ENCODE measurements at places on chromosomes 16 and 17.

GRCh38 chr17:48576479-48577309 lies 1.5 kb downstream of the HOXB4 start:
- peak; percentile 31 for DNase-seq

GRCh38 chr16:86345516-86345915 lies 164.8 kb upstream of the FOXF1 start:
- DNase-seq: no peak

DNA sequence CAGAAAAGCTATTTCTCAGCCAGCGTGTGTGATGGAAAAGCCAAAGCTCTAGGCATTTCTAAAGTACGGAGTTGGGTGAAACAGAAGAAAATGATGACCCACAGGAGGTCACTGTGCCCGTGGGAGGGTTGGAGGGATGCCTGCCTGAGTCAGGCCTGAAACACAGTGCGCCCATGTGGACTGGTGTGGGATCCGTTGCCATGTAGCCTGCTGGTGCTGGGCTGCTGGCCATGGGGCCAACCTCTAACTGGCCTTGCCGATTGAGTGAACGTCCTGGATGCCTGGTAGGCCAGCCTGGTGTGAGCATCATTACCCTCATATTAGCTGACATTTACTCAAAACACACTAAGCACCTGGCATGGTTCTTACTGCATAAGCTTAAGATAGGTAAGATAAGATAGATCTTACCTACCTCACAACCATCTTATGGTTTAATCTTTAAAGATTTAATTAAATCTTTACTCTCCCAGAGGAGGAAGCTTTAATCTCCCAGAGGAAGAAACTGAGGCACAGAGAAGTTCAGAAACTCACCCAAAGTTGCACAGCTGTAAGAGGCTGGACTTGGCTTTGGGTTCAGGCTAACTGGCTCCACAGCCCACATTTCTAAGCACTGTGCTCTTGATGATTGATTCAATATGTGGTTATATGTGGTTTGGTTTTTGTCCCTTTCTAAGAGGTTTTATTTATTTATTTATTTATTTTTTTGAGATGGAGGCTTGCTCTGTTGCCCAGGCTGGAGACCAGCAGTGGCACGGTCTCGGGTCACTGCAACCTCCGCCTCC lies 15.7 kb downstream of the MGAT5B start:
- DNase-seq: no peak

DNA sequence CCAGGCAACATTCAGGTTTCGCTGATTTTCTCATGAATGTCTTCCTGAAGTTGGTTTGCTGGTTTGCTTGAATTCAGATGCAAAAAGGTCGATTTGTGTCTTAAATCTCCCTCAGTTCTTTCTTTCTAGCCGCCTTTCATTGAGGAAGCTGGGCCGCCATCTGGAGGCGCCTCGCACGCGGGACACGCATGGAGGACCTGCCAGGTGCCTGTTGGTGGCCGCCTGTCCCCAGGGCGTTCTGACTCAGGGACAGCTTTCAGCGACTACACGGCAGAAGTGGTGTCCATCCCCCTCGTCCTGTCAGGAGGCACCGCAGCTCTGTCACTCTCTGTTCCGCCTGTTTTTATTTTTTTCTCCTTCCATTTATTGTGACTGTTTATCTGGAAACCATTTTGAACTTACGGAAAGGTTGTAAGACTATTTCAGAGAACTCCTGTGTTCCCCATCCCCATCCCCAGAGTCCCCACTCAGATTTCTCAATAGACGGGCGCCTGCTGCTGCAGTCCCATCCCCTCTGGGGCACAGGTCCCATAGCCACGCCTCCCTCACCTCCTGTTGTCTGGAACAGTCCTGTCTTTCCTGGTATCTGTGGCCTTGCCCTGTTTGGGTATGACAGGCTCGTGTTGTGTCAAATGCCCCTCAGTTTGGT lies 33.2 kb downstream of the COX4I1 start:
- no peak for DNase-seq

- no peak for DNase-seq
Observed at GRCh38 chr17:46001390-46002310, 2.6 kb downstream of the STH start.

DNA sequence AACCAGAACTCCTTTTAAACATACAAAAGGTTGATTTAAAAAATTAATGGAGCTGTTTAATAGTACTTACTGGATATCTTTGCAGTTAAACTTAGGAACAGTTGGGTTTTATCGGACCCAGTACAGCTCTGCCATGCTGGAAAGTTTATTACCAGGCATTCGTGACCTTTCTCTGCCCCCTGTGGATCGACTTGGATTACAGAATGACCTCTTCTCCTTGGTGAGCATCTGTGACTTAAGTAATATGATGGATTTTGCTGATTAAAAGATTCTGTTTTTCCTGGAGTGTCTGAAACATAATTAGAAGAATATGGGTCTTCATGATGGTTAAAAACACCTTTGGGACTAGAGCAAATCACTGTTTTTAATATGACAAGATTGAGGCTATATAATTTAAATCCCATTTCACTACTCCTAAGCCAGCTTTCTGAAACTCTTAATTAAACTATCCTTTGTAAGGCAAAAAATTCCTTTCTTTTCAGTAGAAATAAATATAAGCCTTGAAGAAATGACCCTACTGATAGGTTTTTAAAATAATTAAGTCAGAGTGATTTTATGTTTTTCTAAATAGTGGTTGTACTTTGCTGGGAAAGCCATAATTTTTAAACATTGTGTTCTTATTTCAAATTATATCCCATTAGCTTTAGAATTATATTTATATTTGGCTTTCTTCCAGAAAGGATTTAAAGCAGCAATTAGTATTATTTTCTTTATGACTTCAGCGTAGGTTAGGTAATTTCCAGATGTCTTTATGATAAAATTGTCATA lies 45.7 kb upstream of the KPNB1 start:
- no peak for DNase-seq

GRCh38 chr16:87784812-87785211 lies 19.0 kb upstream of the KLHDC4 start:
- peak; percentile 75 for DNase-seq

- DNase-seq: no peak
Observed at GRCh38 chr16:50335196-50335958, 33.4 kb downstream of the BRD7 start.

DNA sequence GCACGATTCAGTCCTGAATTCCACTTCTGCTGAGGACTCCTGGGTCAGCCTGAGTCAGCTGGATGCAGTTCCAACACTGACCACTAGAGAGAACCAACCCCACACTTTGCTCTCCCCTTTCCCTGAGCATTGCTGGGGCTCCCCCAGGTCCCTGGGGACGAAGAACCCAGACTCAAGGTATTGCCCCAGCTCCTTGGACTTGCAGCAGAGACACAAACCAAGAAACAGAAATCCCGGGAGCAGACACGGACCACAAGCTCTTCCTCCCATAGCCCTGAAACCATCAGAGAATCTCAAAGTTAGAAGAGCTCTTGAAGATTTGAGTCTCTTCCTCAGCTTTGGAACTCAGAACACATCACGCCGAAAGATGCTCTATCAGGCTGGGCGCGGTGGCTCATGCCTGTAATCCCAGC lies 678 bp upstream of the GH1 start:
- peak; percentile 69 for DNase-seq

GRCh38 chr16:87615621-87616041 lies 13.3 kb downstream of the JPH3 start:
- no peak for DNase-seq

- DNase-seq: no peak
Observed at GRCh38 chr17:29140631-29141513, 39.3 kb downstream of the MYO18A start.

GRCh38 chr16:57366544-57367040 lies 5.7 kb upstream of the CX3CL1 start:
- no peak for DNase-seq

DNA sequence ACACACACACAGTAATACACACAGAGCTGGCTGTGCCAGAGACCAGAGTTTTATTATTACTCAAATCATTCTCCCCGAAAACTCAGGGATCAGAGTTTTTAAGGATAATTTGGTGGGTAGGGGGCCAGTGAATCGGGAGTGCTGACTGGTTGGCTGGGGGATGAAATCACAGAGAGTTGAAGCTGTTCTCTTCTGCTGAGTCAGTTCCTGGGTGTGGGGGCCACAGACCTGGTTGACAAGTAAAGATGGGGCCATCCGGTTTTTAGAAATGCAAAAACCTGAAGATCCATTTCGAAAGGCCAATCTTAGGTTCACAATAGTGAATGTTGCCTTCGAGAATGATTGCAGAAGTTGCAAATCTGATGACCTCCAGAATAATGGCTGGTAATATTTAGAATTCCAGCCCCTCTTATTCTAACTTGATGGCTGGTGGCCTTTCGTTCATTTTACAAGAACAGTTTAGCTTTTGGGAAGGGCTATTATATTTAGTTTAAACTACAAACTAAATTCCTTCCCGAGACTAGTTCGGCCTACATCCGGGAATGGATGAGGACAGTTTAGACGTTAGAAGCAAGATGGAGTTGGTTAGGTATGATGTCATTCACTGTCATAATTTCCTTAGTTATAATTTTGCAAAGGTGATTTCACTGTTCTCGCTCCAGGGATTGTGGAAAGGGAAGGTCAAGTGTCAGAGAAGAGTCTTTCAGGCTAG lies 123.2 kb downstream of the KCNJ18 start:
- no peak for DNase-seq

- no peak for DNase-seq
Observed at GRCh38 chr16:59849716-59850115, 1115.6 kb upstream of the GOT2 start.

DNA sequence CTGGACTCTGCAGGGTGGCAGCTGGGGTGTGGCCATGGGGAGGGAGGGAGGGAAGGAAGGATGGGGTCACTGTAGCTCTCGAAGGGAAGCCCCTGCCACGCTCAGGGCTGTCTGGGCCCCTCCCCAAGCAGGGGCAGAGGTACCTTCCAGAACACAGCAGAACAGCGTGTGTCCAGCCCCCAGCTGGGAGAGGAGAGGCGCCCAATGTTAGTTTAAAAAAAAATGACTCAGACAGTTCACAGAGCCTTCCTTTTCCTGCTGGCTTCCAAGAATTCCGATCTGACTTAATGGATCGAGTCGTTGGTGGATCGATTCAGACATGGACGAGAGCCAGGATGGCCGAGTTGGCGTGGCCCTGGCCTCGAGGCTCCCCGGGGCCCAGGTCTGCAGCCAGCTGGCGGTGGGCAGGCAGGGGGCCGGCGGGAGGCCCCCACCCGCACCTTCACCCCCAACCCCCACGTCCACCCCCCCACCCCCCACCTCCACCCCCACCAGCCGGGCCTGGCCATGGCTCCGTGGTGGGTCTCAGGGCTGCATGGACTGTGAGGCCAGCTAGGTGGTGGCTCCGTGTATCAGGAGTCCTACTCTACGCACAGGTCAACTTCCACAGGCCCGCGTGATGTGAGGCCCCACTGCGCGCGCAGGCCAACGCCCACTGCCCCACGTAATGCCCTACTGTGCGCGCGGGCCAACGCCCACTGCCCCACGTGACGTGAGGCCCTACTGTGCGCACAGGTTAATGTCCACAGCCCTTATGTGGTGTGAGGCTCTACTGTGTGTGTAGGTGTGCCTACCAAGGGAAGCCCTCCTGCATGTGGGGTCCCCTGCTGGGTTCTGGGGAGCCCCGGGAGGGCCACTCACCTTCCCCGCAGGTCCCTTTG lies 21.8 kb downstream of the CACNA1H start:
- peak; percentile 23 for DNase-seq

DNA sequence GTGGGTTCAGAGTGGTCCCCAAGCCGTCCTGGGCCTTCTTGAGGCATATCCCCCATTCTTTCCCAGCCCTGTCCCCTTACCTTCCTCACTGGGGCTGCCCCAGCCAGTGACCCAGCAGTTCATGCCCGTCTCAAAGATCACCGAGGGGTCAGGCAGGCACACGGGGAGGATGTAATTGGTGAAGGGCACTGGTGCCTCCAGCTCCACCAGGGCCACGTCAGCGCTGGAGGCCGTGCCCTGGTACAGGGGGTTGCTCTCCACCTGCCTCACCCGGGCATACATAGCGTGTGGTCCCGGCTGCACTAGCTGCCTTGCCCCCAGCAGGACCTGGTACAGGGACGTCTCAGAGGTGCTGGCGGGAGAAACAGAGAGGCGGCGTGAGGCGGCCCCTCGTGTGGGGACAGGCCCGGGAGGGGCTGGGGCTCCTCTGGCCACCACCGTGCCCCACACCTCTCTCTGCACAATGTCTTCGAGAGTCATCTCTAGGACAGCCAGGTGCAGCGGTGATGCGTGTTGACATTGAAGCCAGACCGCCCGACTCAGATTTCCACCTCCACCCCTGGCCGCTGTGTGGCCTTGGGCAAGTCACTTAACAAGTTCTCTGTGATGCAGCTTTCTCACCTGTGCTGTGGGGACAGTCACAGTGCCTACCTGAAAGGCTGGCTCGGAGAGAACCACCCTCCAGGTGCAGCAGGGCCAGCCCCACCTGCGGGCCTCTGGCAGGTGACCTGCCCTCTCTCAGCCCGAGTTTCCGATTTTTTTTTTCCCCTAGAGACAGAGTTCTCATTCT lies 5.8 kb downstream of the PRSS27 start:
- no peak for DNase-seq

DNA sequence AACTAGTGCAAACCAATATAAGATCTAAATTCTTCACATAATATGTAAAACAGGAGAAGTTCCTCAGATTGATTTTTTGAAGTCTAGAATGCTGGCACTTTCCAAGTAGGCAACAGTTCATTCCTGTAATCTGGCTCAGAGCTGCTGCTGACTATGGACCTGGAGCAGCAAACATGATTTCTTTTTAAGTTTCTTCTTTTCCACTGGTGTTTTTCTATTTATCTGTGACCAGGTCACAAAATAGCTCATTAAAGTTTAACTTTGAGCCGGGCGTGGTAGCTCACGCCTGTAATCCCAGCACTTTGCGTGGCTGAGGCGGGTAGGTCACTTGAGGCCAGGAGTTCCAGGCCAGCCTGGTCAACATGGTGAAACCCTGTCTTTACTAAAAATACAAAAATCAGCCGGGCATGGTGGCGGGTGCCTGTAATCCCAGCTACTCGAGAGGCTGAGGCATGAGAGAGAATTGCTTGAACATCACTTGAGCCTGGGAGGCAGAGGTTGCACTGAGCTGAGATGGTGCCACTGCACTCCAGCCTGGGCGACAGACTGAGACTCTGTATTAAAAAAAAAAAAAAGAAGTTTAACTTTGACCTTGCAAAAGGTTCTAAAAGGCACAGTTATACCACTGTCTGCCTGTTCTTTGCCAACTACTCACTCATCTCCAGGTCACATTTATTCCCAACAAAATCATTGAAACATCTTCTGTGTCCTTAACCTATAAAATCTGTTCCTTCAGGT lies 29.4 kb upstream of the SLC13A2 start:
- DNase-seq: no peak

- DNase-seq: no peak
Observed at GRCh38 chr16:4942481-4942880, 5.5 kb upstream of the PPL start.

- peak; percentile 72 for DNase-seq
Observed at GRCh38 chr16:86379505-86379846, 130.9 kb upstream of the FOXF1 start.

DNA sequence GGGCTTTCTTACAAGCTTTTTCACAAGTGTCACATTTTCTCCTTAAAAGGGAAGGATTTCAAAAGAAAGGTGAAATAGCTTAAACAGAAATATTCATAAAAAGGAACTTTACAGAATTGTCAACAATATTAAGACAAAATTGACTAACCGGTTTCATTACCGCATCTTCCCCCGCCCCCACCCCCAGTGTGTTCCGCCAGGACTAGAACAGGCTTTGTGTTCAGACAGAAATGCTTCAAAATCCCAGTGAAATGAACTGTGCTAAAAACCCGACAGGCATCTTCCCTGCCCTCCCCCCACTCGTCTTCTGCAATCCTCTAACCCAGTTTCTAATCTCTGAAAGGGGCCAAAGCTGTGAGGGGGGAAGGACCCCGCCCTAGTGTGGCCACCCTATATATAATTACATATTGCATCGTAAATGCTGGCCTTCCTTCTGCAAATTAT lies 990 bp upstream of the ROGDI start:
- no peak for DNase-seq

GRCh38 chr17:74767111-74767516 lies 9.0 kb downstream of the NAT9 start:
- DNase-seq: no peak

Data from EL (cell line).